Prostate gland (tissue), 2 donors: ENCODE measurements at places on chromosomes 12 and 14. TPM values are rescaled to one million over a fixed set of nuclear protein-coding genes. Genes with fewer than 3 reads are reported as not detected.

DNA sequence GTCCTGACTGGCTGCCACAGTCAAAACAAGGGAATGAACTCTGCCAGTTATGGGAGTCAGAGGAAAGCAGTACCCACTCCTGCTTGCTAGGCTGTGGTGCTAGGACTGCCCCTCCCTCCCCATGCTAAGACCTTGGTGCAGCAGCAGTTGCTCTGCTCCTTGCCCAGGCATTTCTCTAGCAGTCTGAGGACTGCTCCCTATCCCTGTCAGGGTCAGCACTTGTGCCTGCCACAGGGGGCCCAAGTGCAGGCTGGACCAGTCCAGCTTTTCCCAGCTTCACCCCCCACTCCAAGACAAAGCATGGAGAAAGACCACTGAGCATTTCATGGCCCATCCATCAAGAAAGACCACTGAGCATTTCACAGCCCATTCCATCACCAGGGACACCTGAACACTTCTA, 305.8 kb upstream of the CLEC14A start:
- no peak overlapping the region for H3K4me3 ChIP-seq
- H3K27ac ChIP-seq, result no peak overlapping the region
- H3K36me3 ChIP-seq, result no peaks in the 10 kb centered on the region
- H3K27me3 ChIP-seq, result no peaks in the 10 kb centered on the region

Gene MMP17
- 35.7 TPM for total RNA-seq

Gene TAS2R46
- 1.9 TPM for total RNA-seq

DNA sequence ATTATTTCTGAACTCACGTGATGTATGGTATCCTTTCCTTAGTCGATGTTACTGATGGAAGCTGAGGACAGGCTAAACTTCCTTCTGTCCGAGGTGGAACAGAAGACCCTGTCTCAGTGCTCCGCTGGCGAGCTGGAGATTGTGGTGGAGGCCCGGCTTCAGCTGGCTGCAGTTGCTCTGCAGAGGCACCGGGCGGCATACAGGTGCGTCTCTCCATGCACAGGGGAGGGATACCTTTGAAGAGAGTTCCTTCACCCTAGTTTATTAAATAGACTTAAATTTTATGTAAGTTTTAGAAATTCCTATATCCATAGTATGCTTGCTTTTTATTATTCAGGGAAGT, 186.7 kb upstream of the NEDD1 start:
- no peaks in the 10 kb centered on the region for H3K27me3 ChIP-seq
- peak; percentile 32 for DNase-seq
- H3K27ac ChIP-seq, result peak overlapping the region; percentile 71
- H3K4me3 ChIP-seq, result peak overlapping the region; percentile 26

- H3K4me3 ChIP-seq, result no peak overlapping the region
- no peak for DNase-seq
- no peaks in the 10 kb centered on the region for H3K36me3 ChIP-seq
- H3K27me3 ChIP-seq, result no peaks in the 10 kb centered on the region
- H3K27ac ChIP-seq, result no peak overlapping the region
- no peaks in the 10 kb centered on the region for H3K4me1 ChIP-seq
These were observed 649.8 kb downstream of the RPS29 start for GRCh38 chr14:48936362-48936761.

Gene ZDHHC22
- not detected for total RNA-seq

Gene HSPB8
- total RNA-seq, result 96.9 TPM

Gene TAS2R43
- 3.6 TPM for total RNA-seq

Gene SLC25A21
- 7.7 TPM for total RNA-seq

Gene TEAD4
- total RNA-seq, result 20.9 TPM

GRCh38 chr14:60649875-60650372, 647 bp upstream of the SIX1 start:
- H3K4me1 ChIP-seq, result no peaks in the 10 kb centered on the region
- H3K36me3 ChIP-seq, result no peaks in the 10 kb centered on the region
- DNase-seq, result peak; percentile 41
- H3K27me3 ChIP-seq, result no peaks in the 10 kb centered on the region
- peak overlapping the region; percentile 86 for H3K27ac ChIP-seq
- H3K4me3 ChIP-seq, result peak overlapping the region; percentile 46

DNA sequence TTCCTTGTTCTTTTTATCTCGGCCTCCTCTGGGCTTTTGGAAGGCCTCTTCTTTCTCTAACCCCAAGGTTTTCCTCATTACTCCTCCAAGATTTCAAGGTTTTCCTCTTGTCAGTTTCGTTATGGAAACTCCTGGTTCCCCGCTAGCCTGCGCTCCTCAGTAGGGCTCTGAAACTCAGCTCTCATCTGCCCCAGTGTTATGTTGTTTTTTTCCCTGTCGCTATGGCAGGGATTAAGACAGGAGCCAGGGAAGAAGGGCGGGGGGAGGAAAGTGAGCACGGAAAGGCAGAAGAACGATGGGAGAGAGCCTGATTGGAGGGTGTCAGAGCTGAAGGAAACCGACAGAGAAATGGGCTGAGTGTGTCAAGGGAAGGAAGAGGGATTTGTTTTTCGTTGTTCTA, 26.5 kb upstream of the JDP2 start:
- no peak for DNase-seq
- H3K4me3 ChIP-seq, result no peak overlapping the region
- H3K36me3 ChIP-seq, result no peaks in the 10 kb centered on the region
- peaks cover 5% of the 10 kb centered on the region for H3K4me1 ChIP-seq
- no peak overlapping the region for H3K27ac ChIP-seq
- H3K27me3 ChIP-seq, result no peaks in the 10 kb centered on the region

DNA sequence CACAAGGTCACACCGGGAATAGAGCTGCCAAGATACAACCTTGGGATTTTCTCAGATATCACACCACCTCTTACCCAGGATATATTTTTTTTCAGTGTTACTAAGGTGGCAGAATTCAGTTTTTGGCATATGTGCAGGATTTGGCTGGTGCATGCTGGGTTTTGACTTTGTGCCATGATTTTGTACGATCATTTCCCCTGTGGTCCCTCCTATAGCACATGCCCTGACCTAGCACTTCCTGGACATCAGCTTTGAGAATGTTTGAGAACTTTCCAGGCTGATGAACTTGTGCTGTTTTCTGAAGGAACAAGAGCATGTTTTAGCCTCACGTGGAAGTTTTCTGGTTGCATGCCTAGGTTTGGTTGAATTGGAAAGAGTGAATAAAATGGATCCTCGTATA, 11.0 kb upstream of the TBPL2 start:
- no peaks in the 10 kb centered on the region for H3K36me3 ChIP-seq
- no peak overlapping the region for H3K27ac ChIP-seq
- H3K27me3 ChIP-seq, result no peaks in the 10 kb centered on the region
- DNase-seq, result no peak
- H3K4me3 ChIP-seq, result no peak overlapping the region

DNA sequence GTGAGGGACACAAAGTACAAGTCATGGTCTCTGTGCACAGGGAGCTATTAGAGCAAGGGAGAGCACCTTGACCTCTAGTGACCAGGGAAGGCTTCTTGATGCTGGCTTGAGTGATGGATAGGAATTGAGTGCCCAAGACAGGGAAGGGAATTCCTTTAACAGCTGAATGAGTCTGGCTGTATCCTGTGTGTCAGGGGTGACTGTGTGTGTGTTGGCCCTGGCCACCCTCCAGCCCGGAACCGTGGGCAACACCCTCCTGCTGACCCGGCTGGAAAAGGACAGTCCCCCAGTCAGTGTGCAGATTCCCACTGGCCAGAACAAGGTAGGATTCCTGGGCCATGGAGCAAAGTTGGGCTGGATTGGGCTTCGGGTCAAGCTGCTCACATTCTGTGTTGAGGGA, 5.5 kb upstream of the PFDN5 start:
- H3K4me1 ChIP-seq, result peaks cover 8% of the 10 kb centered on the region
- no peaks in the 10 kb centered on the region for H3K27me3 ChIP-seq
- no peak overlapping the region for H3K27ac ChIP-seq
- H3K4me3 ChIP-seq, result no peak overlapping the region
- no peaks in the 10 kb centered on the region for H3K36me3 ChIP-seq
- no peak for DNase-seq

Gene ARHGAP9
- 3.5 TPM for total RNA-seq

Gene BMAL2
- 2.0 TPM for total RNA-seq

GRCh38 chr12:1553987-1554982, 40.1 kb downstream of the FBXL14 start:
- H3K4me3 ChIP-seq, result no peak overlapping the region
- H3K27ac ChIP-seq, result no peak overlapping the region
- DNase-seq, result no peak

Gene RAD9B
- 5.1 TPM for total RNA-seq

Gene SLC6A15
- 0.45 TPM for total RNA-seq

DNA sequence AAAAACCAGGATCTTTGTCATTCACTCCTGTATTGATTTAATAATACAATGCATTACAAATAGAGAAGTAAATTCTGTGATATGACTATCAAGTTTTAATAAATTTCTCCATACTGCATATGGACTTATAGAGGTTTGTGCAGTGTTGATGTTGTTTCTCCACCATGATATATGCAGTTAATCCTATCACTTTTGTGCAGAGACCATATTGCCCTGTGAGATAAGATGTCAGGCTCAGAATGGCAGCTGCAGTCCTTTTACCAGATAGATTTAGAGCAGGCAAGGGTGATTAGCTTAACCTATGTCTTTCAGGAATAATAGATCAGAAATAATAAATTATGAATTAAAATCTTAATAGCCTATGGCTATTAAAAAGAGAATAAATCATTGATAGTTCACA, 38.6 kb upstream of the KCNJ8 start:
- H3K27ac ChIP-seq, result no peak overlapping the region
- H3K36me3 ChIP-seq, result no peaks in the 10 kb centered on the region
- H3K4me3 ChIP-seq, result no peak overlapping the region
- no peak for DNase-seq

Gene RD3L
- not detected for total RNA-seq

DNA sequence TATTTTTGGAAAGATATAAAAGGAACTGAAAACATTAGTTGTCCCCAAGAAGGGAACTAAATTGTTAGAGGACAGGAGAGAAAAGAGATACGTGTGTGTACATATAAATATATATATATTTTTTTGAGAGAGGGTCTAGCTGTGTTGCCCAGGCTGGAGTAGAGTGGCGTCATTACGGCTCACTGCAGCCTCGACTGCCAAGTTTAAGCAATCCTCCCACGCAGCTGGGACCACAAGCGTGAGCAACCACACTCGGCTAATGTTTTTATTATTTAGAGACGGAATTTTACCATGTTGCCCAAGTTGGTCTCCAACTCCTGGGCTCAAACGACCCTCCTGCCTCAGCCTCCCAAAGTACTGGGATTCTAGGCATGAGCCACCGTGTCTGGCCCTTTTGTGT, 16.2 kb upstream of the NOP2 start:
- no peaks in the 10 kb centered on the region for H3K4me1 ChIP-seq
- no peak overlapping the region for H3K4me3 ChIP-seq
- no peak overlapping the region for H3K27ac ChIP-seq
- no peaks in the 10 kb centered on the region for H3K27me3 ChIP-seq

DNA sequence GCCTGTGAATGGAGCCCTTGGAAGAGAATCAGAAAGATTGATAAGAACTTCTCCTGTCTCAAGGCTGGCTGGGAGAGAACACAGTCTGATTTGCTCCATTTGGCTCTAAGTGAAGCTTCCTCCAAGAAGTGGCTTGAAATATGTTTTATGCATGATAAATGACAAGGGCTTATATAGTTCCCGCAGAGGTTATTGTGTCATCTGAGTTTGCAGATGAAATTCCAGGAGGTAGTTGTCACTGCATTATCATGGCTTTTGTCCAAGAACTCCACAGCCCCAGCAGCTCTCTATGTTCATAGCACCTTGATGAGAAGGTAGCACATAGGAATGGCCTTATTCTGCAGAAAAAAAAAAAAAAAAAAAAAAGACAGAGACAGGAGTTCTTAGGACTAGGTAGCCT, 108.5 kb downstream of the DACT1 start:
- no peak overlapping the region for H3K4me3 ChIP-seq
- H3K27ac ChIP-seq, result no peak overlapping the region
- no peaks in the 10 kb centered on the region for H3K36me3 ChIP-seq

DNA sequence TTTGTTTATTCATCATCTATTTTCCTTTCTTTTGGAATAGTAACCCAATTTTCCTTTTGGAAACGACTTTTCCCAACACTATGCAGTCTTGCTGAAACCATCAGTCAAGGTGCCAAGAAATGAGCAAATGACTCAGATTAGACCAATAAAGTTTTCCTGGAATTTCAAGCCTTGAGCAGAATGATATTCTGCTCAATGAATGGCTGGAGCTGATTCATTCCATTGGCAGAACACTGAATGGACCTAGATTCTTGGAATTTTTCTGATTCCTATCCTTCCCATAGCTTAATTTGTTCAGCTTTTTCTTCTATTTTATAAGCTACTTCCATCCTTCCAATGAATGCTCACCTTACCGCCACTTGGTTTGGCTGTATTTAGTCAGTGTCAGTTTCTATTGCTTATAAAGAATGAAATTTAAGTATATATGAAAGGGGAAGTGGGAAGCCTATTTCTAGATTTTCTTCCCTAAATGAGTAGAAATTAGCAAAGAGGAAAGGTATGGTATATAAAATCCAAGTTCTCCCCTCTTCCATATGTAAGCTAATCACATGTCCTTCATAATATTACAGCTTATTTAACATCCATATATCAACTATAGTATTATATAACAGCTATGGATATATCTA, 89.0 kb downstream of the C14orf39 start:
- no peaks in the 10 kb centered on the region for H3K4me1 ChIP-seq
- no peak overlapping the region for H3K4me3 ChIP-seq
- H3K27me3 ChIP-seq, result no peaks in the 10 kb centered on the region
- no peaks in the 10 kb centered on the region for H3K36me3 ChIP-seq

Gene NTS
- total RNA-seq, result not detected

Gene DHRS4L2
- 13.1 TPM for total RNA-seq

DNA sequence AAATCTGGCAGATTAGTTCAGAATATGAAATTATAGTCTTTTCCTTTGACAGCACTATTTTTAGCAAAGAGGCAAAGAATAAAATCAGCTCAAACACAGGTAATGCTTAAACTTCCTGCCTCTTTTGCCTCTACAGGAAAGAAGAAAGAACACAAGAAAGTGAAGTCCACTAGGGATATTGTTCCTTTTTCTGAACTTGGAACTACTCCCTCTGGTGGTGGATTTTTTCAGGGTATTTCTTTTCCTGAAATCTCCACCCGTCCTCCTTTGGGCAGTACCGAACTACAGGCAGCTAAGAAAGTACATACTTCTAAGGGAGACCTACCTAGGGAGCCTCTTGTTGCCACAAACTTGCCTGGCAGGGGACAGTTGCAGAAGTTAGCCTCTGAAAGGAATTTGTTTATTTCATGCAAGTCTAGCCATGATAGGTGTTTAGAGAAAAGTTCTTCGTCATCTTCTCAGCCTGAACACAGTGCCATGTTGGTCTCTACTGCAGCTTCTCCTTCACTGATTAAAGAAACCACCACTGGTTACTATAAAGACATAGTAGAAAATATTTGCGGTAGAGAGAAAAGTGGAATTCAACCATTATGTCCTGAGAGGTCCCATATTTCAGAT, 17.4 kb downstream of the TMPO start:
- H3K27ac ChIP-seq, result no peak overlapping the region
- H3K36me3 ChIP-seq, result no peaks in the 10 kb centered on the region
- no peaks in the 10 kb centered on the region for H3K27me3 ChIP-seq

Gene DAO
- not detected for total RNA-seq
